A549 treated with Hydrocortisone at 1 μM for 4 hours (cell line): ENCODE measurements at places on chromosomes 2 and 18. TPM values are rescaled to one million over a fixed set of nuclear protein-coding genes. Genes with fewer than 3 reads are reported as not detected.

Gene PLCL1
- total RNA-seq: 0.01 TPM in 1 of 5 replicates, not detected in the others

Gene UGGT1
- 16.7 to 24.3 TPM (median 21.1 TPM) in 5 replicates for total RNA-seq

Gene ANKRD12
- 2.7 to 4.8 TPM (median 4.4 TPM) in 5 replicates for total RNA-seq

Gene DYSF
- total RNA-seq: 0.53 to 0.99 TPM (median 0.56 TPM) in 5 replicates

Gene CAMKMT
- 4.6 to 5.7 TPM (median 5.3 TPM) in 5 replicates for total RNA-seq

Gene LRP1B
- under 0.01 TPM in 1 of 5 replicates, not detected in the others for total RNA-seq

Gene LRP2
- 0.01 to 0.07 TPM (median 0.02 TPM) in 3 of 5 replicates, not detected in the others for total RNA-seq

Gene ERBB4
- not detected in 5 replicates for total RNA-seq

Gene THAP4
- 59.8 to 77.0 TPM (median 75.0 TPM) in 5 replicates for total RNA-seq

Gene ABCB11
- 0.02 to 0.13 TPM (median 0.03 TPM) in 5 replicates for total RNA-seq

Gene EVX2
- not detected in 5 replicates for total RNA-seq

Gene VWA3B
- total RNA-seq: 0.15 to 0.29 TPM (median 0.26 TPM) in 3 of 5 replicates, not detected in the others

Gene CDKL4
- not detected in 5 replicates for total RNA-seq

Gene GKN1
- total RNA-seq: 0.37 to 0.94 TPM (median 0.48 TPM) in 5 replicates

Gene RBM44
- 0.16 to 0.30 TPM (median 0.21 TPM) in 5 replicates for total RNA-seq

Gene CLEC4F
- not detected in 5 replicates for total RNA-seq

Gene NGEF
- 12.2 to 18.6 TPM (median 15.8 TPM) in 5 replicates for total RNA-seq

Gene NOSTRIN
- 1.3 to 2.7 TPM (median 2.1 TPM) in 5 replicates for total RNA-seq

Gene FAM237A
- not detected in 5 replicates for total RNA-seq

Gene OR6B2
- total RNA-seq: not detected in 5 replicates

Gene TPRKB
- 64.7 to 84.6 TPM (median 75.8 TPM) in 5 replicates for total RNA-seq

Gene TSPYL6
- total RNA-seq: not detected in 5 replicates

Gene GALNT1
- 62.7 to 97.4 TPM (median 77.9 TPM) in 5 replicates for total RNA-seq

Gene GPAT2
- 0.15 TPM in 1 of 5 replicates, not detected in the others for total RNA-seq

Gene SLC35F6
- 35.0 to 38.6 TPM (median 37.5 TPM) in 5 replicates for total RNA-seq

Gene SERPINB2
- 0.07 to 0.12 TPM (median 0.07 TPM) in 3 of 5 replicates, not detected in the others for total RNA-seq

Gene ZRANB3
- total RNA-seq: 4.5 to 6.0 TPM (median 5.3 TPM) in 5 replicates

Gene PUS10
- total RNA-seq: 1.8 to 3.4 TPM (median 2.5 TPM) in 5 replicates

Gene SPIRE1
- 12.7 to 21.2 TPM (median 16.0 TPM) in 5 replicates for total RNA-seq

Gene CRACDL
- total RNA-seq: 3.9 to 4.3 TPM (median 4.0 TPM) in 5 replicates

Gene PDE11A
- 0.30 to 0.71 TPM (median 0.56 TPM) in 5 replicates for total RNA-seq

Gene DRC1
- total RNA-seq: 0.21 to 0.45 TPM (median 0.30 TPM) in 5 replicates

Gene SPDYA
- 0.16 to 0.21 TPM (median 0.20 TPM) in 5 replicates for total RNA-seq

Gene SPC25
- total RNA-seq: 17.2 to 22.0 TPM (median 18.9 TPM) in 5 replicates

Gene TXNDC2
- 0.07 to 0.14 TPM (median 0.12 TPM) in 5 replicates for total RNA-seq

Gene HTR2B
- total RNA-seq: 0.06 to 0.07 TPM in 2 of 5 replicates, not detected in the others

Gene SLC5A7
- total RNA-seq: not detected in 5 replicates

Gene PHLPP1
- total RNA-seq: 5.4 to 8.2 TPM (median 7.8 TPM) in 5 replicates

Gene SH2D6
- 0.26 to 1.3 TPM (median 0.81 TPM) in 5 replicates for total RNA-seq

Gene WDPCP
- 2.8 to 4.6 TPM (median 3.4 TPM) in 5 replicates for total RNA-seq

Gene KIF1A
- 0.74 to 1.4 TPM (median 0.84 TPM) in 5 replicates for total RNA-seq

Gene COBLL1
- 3.7 to 6.6 TPM (median 4.5 TPM) in 5 replicates for total RNA-seq

Gene CHST9
- not detected in 5 replicates for total RNA-seq

Gene CXCR4
- 0.46 to 0.99 TPM (median 0.56 TPM) in 5 replicates for total RNA-seq

Gene CBLN2
- total RNA-seq: 0.07 to 0.25 TPM (median 0.18 TPM) in 5 replicates

Gene CNTNAP5
- total RNA-seq: not detected in 5 replicates
